ENCODE measurements at places on chromosomes 2 and 18. TPM values are rescaled to one million over a fixed set of nuclear protein-coding genes. Genes with fewer than 3 reads are reported as not detected.

Gene NABP1
- 8.4 TPM for total RNA-seq

Gene SGO2
- total RNA-seq = 1.1 TPM

Gene ABCG8
- total RNA-seq = not detected

Gene FZD7
- 23.9 TPM for total RNA-seq

Gene TLX2
- total RNA-seq = not detected

Gene HOXD13
- total RNA-seq = not detected

Gene ANKRD30B
- not detected for total RNA-seq

Gene SP5
- not detected for total RNA-seq

Gene SFTPB
- not detected for total RNA-seq

Gene FTCDNL1
- total RNA-seq = 2.4 TPM

Gene UGT1A8
- total RNA-seq = not detected

Gene SEC11C
- 36.1 TPM for total RNA-seq

Gene PRKAG3
- 0.14 TPM for total RNA-seq

Gene IL36G
- total RNA-seq = not detected

Gene IL37
- total RNA-seq = not detected

Gene STEAP3
- total RNA-seq = 11.1 TPM

Gene ABHD1
- total RNA-seq = 2.3 TPM

Gene UGT1A4
- not detected for total RNA-seq

Gene GREB1
- total RNA-seq = 10.7 TPM

Gene TRABD2A
- total RNA-seq = 1.3 TPM

Gene SEH1L
- total RNA-seq = 25.0 TPM

Gene COPS7B
- 16.2 TPM for total RNA-seq

Gene SKOR2
- total RNA-seq = not detected

Gene LAPTM4A
- total RNA-seq = 178 TPM

Gene SERPINB2
- not detected for total RNA-seq

Gene TUBB8B
- not detected for total RNA-seq

Gene TRIM43
- not detected for total RNA-seq

Gene LDLRAD4
- 72.0 TPM for total RNA-seq

Gene B3GNT7
- 5.9 TPM for total RNA-seq

Data from right cardiac atrium (tissue), 5 donors.